HT1080 (cell line): ENCODE measurements at places on chromosomes 7 and 10. TPM values are rescaled to one million over a fixed set of nuclear protein-coding genes. Genes with fewer than 3 reads are reported as not detected.

GRCh38 chr10:107546284-107546683, 381.8 kb upstream of the SORCS1 start:
- peak; percentile 87 for DNase-seq

DNA sequence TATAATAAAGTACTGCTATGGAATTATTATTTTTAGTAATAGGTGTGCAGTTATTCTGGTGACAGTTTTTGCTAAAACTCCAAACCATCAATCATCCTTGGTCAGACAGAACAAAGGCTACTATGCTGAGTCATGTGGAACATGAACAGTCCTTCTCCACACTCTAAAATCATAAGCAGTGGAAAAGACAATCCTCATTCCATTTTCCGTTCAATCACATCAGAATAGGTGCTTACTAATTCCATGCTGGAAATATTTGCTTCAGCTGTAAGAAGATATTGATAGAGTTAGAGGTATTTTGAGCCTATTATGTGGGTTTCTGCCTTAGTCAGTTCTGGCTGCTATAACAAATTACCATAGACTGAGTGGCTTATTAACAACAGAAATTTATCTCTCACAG, 82.9 kb downstream of the FAM13C start:
- DNase-seq = no peak

DNA sequence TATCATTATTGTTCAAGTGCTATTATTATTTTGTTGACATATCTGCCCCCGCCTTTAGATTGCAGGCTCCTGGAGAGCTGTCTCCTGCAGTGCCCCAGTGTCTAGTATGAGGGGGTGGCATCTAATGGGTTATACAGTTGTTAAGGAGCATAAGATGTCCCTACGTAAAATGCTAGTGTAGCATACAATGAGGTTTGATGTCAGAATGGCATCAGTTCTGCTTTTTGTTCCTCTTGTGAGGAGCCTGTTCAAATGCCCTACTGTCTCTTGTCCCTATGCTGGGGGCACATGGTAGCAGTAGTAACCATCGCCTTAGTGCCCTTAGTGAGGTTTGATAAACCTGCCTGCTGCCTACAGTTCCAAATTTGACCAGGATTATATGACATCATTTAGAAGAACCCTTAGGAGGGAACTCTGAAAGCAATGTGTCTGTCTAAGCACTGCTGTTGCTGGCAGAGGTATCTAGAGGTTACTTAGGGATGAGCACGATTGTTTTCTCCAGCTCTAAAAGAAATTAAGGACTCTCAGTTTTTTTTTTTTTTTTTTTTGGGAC, 9.7 kb downstream of the CREM start:
- DNase-seq = no peak

- DNase-seq = no peak
These were observed 309.3 kb downstream of the KCNMA1 start for GRCh38 chr10:77328272-77328816.

- DNase-seq = no peak
These were observed 653.1 kb downstream of the XPNPEP1 start for GRCh38 chr10:109270173-109270572.

GRCh38 chr10:4535521-4535920, 290.5 kb upstream of the AKR1E2 start:
- no peak for DNase-seq

DNA sequence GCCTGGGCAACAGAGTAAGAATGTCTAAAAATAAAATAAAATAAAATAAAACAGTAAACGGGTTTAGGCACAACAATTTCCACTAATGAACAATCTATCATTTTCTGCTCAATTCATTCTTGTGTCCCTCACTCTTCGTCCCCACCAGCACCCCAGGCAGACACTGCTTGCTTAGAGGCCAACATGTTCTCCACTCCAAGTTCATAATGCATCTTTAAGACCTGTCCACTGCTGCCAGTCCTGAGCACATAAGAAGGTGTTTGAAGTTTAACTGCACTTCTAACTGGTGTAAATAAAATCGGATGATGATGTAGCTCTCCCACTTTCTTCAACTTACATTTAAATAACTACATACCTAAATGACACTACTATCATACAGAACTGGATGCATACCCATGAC, 13.2 kb downstream of the PDLIM1 start:
- DNase-seq = no peak

DNA sequence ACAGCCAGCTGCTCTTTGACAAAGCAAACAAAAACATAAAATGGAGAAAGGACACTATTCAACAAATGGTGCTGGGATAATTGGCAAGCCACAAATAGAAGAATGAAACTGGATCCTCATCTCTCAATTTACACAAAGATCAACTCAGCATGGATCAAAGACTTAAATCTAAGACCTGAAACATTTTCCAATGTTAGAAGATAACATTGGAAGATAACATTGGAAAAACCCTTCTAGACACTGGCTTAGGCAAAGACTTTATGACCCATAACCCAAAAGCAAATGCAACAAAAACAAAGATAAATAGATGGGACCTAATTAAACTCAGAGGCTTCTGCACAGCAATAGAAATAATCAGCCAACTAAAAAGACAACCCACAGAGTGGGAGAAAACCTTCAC, 425.7 kb upstream of the SEMA3D start:
- no peak for DNase-seq

- peak; percentile 59 for DNase-seq
These were observed 240.2 kb downstream of the C7orf25 start for GRCh38 chr7:42671627-42672026.

- DNase-seq = no peak
These were observed 134.1 kb upstream of the SP4 start for GRCh38 chr7:21293771-21294170.

DNA sequence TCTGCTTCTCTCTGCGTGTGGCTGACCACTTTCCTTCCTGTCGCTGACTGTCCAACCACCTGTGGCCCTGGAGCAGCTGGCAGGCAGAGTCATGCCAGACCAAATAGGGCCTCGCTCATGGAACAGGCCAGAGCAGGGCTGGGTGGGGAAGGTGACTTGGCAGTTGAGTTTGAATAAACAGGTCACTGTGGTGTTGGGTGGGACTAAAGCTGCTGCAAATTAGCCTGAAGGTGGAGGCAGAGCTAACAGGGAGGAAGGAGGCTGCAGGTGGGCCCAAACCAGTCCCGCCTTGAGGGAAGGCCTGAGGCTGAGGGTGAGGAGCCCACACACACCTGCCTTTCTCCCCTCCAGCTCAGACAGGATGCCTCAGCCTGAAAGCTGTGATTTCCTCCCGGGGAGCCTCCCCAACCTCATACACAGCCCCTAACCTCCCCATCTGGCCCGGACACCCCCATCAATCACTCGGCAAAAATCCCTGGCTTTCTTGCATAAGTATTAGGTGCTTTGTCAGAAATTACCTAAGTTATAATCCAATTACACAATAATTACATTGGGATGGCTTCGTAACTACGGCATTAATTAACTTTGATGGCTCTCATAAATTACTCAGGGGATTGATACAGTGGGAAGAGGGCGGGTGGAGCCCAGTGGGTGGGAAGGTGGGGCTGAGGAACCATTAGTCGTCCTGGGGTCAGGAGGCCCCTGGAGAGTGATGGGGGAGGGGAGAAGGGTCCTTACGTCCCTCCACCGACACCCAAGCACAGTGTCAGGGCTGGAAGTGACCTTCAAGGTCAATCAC, 97.7 kb upstream of the PCBD1 start:
- no peak for DNase-seq

DNA sequence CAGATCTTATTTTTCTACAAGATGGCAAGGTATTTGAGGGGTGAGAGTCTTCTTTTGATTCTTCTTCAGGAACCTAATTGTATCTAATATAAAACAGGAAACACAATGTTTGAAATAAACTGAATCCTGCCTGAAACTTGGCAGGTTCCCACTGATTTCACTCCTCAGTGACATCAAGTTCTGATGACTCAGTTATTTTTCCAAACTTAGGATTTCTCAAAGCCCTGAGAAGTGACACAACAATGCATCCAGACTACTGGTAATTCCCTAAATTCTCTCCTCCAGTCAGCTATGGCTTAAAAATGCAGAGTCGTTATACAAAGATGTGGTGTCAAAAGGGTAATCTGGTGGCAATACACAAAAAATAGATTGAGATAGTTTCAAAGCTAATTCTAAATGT, 80.9 kb downstream of the ABLIM1 start:
- DNase-seq = peak; percentile 10

DNA sequence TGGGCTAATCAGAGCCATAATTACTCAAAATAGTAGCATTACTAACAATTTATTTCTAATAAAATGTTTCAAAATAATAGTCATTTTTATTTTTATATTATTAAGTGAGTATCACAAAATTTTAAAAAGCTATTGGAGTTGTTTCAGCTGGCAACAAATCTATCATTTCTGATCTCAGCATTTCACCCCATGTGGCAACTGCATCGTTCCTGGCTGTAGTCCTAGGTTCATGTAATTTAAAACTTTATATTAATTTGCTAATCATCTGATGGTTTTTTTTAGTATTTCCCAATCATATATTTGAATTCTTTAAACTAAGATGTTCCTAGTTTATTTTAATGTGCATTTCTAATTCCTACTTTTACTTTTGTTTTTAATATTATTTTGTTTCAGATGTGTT, 293.0 kb upstream of the AKR1E2 start:
- DNase-seq = no peak

- DNase-seq = no peak
These were observed 94.3 kb downstream of the CCDC71L start for GRCh38 chr7:106566672-106567071.

- DNase-seq = no peak
These were observed 398.1 kb upstream of the C7orf33 start for GRCh38 chr7:148192491-148192890.

DNA sequence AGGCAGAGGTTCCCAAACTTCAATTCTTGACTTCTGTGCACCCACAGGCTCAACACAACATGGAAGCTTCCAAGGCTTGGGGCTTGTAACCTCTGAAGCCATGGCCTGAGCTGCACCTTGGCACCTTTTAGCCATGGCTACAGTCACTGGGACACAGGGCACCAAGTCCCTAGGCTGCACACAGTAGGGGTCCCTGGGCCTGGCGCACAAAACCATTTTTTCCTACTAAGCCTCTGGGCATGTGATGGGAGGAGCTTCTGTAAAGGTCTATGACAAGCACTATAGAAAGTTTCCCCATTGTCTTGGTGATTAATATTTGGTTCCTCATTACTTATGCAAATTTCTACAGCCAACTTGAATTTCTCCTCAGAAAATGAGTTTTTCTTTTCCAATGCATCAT, 420.9 kb upstream of the GRM3 start:
- DNase-seq = no peak

DNA sequence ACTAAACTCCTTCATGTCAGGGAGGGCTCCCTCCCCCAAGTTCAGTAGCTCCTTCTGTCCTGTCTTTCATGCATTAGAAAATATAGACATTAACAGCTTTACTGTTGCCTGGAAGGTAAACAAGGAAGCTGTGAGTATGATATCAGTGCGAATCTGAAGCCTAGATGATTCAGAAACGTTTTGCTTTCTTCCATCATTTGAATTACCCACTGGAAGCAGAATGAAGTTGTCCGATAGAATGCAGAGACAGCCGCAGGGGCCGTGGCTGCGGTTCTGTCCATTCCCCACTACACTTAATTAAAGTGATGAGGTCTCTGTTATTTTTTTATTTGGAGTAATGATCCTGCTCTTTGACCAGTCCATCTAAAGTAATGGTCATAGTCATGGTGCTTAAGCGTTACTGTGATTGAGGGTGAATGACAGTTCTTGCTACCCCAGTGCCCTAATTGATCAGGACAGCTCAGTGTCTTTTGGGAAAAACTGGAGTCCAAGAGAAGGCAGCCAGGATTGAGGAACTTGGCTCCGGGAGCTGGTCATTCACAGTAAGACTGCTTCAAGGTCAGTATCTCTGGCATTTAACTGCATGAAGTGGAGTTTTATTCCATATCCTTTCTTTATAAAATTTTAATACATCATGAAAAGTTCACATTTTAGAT, 69.9 kb downstream of the PTPRE start:
- DNase-seq = peak; percentile 33

GRCh38 chr10:110724116-110724921, 80.2 kb downstream of the RBM20 start:
- no peak for DNase-seq

GRCh38 chr7:40698214-40698920, 563.6 kb downstream of the SUGCT start:
- peak; percentile 8 for DNase-seq

- DNase-seq = peak; percentile 15
These were observed 51.8 kb upstream of the DNAAF5 start for GRCh38 chr7:674454-675410.

The GPR26 gene
- total RNA-seq = not detected in 2 replicates

The FEZF1 gene
- total RNA-seq = not detected in 2 replicates

The SGCE gene
- total RNA-seq = 32.8 and 49.1 TPM in 2 replicates

The NKX2-3 gene
- total RNA-seq = not detected in 2 replicates

The CALML5 gene
- 1.4 TPM in 1 of 2 replicates, not detected in the other for total RNA-seq

The GPR37 gene
- total RNA-seq = 0.79 and 0.80 TPM in 2 replicates

The ZPBP gene
- total RNA-seq = not detected in 2 replicates

The DLX6 gene
- 0.45 and 0.80 TPM in 2 replicates for total RNA-seq

The SFTPA1 gene
- not detected in 2 replicates for total RNA-seq

The ZNF853 gene
- total RNA-seq = 0.88 and 1.0 TPM in 2 replicates
